ENCODE measurements at places on chromosomes 3 and 15. TPM values are rescaled to one million over a fixed set of nuclear protein-coding genes. Genes with fewer than 3 reads are reported as not detected.

Gene SPINT1
- total RNA-seq: 10.0 TPM

Gene ANO10
- 7.9 TPM for total RNA-seq

- DNase-seq: no peak
Observed at GRCh38 chr3:150691414-150692040, 12.2 kb downstream of the ERICH6 start.

DNA sequence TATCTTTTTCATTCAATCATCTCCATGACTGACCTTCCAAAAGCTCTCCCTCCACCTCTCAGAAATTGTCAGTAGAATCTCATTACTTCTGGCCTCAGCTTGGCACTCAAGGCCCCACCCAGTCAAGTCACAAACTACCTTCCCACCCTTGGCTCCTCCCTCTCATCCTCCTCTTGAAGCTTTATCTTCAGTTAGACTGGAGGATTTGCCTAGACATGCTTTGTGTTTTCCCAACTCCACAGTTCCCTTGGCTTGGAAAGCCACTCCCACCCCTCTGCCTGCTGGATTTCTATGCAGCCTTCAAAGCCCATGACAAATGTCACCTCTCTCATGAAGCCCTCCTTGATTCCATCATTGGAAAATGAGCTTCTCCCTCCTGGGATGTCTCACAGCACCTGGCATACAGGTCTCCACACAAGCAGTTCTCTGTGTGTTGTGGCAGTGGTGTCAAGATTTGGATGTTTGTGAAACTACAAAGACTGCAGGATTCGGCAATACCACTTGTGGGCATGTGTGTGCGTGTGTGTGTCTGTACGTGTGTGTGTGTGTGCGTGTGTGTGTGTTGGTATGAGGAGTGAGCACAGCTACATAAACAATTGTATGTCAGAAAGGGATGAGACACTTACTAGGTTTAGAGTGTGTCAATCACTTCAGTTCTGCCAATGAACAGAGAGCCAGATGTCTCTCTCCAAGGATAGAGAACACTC lies 45.3 kb upstream of the VPS8 start:
- DNase-seq: no peak

- no peak for DNase-seq
Observed at GRCh38 chr3:23743141-23743784, 62.5 kb upstream of the UBE2E1 start.

GRCh38 chr3:73056014-73056844 lies 5.2 kb upstream of the EBLN2 start:
- DNase-seq: no peak

- DNase-seq: no peak
Observed at GRCh38 chr3:24943961-24944360, 449.3 kb upstream of the THRB start.

DNA sequence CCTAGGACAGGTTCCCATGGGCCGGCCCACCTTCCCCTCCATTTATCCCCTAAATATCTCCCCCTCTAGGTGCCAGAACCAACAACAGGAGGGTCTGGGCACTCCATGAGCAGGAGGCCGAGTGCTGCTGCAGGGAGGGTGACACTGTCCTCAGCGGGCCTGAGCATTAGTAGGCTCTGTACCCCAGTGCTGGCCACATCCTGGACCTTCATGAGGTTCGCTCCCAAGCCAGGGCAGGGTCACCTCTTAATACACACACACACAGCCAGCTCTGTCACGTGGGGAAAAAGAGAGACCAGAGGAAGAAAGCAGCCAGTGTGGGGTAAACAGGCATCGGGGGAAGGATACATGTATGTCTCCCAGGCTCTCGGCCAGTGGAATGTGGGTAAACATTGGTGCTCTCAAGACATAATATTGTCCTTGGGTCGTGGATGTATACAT lies 27.9 kb upstream of the SEMA3F start:
- DNase-seq: no peak

DNA sequence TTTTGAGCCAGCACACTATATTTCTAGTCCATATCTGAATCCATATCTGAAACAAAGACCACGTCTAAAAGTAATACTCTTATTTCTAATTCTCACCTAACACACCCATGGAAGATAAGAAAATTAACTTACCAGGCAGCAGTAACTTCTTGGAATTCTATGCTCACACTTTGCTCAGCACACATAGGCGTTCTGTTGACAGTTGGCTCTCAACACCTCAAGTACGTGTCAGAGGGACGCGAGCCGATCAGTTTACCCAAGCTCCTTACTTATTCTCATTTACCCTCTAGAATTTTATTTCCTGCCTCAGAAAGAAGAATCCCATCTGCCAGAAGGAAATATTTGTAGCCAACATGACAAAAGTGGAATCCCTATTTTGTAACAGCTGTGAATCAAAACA lies 911.9 kb downstream of the FHIT start:
- DNase-seq: no peak

DNA sequence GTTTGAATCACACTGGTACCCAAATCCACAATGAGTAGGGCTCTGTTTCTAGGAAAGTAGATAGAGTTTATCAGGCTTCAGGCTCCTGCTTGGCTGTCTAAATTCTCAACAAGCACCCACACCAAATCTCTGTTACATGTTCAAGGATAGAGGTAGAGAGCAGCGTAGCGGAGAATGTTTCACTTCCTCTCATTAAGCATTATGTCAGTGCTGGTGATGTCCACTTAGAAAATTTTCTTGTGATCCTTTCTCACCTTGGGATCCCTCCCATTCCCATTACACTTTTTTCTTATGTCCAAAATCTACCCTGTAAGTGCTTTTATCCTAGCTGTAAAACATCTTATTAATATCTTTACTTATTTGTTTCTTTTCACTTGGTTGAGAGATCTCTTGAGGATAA lies 34.7 kb upstream of the GCSAM start:
- DNase-seq: no peak

- no peak for DNase-seq
Observed at GRCh38 chr3:131082871-131083863, 56.5 kb downstream of the NEK11 start.

DNA sequence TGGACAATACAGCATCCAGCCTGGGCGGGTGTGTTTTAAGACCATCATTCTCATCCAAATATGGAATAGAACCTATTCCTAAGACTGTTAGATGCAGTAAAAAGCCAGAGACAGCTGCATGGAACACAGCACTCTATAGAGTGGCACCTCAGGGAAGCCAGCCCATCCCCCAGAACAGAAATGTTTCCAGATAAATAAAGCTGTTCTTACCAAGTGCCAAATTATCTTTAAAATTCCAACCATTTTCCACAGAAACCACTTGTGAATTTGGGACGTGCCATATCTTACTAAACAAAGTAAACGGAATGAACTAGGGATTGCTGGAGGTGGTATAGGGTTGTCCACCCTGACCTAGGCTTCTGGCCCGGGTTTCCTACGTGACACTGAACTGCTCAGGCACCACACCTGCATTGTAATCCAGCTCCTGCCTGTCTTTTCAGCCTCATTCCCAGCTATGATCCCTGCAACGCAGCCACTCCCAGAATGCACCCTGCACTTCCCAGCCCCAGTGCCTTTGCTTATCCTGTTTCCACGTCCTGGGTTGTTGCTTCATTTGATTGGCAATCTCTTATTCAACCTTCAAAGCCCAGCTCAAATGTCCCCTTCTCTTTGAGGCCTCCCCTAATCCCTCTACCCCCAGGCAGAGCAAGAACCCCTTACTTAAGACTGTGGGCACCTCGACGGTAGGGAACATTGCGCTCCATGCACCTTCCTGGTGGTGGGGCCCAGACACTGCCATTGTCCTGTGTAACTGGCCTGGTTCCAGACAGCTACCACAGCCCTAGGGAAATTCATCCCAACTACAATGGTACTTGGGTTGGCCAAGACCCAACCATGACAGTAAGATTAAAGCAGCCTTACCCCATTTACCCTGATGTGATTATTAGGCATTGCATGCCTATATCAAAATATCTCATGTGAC lies 100.2 kb downstream of the IQSEC1 start:
- DNase-seq: no peak

GRCh38 chr15:101105059-101105891 lies 146.6 kb downstream of the CHSY1 start:
- no peak for DNase-seq
